NCI-H526 (cell line): ENCODE measurements at places on chromosomes 3 and 15.

- peak; percentile 72 for DNase-seq
Observed at GRCh38 chr3:110743202-110743601, 328.4 kb upstream of the NECTIN3 start.

GRCh38 chr3:175716446-175716845 lies 857.3 kb downstream of the NAALADL2 start:
- no peak for DNase-seq

- DNase-seq: no peak
Observed at GRCh38 chr15:74027688-74028087, 33.2 kb downstream of the PML start.

- no peak for DNase-seq
Observed at GRCh38 chr15:41408234-41408641, 5.9 kb upstream of the NDUFAF1 start.

DNA sequence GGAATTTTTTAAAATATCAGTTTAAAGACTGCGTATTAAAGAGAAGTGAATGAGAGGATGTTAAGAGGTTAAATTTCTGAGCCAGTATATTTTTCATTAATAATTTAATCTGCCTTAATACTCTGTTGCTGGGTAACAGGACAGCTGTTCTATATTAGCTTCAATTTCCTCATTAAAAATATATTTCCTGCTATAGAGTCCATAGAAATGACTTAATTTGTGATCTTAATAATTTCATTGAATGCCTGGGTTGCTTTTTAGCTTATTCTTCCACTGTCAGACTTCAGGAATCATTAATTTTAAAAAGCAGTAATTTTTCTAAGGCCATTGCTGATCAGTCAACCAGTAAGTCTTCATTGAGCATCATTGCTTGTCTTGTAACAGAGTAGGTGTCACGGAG lies 129.0 kb downstream of the THSD4 start:
- no peak for DNase-seq

GRCh38 chr3:14280326-14280725 lies 101.7 kb downstream of the LSM3 start:
- DNase-seq: no peak

DNA sequence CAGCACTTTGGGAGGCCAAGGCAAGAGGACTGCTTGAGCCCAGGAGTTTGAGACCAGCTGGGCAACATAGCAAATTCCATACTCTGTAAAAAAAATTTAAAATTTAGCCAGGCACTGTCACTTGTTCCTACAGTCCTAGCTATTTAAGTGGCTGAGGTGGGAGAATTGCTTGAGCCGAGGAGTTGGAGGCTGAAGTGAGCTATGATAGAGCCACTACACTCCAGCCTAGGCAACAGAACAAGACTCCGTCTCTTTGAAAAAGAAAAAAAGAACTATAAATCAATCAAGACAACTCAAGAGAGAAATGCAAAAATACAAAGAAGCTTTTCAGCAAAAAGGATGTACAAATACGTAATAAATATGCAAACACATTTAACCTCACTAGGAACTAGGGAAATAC lies 78.8 kb downstream of the TJP1 start:
- DNase-seq: no peak

- no peak for DNase-seq
Observed at GRCh38 chr3:187662848-187663409, 7.3 kb downstream of the SST start.

GRCh38 chr3:62882676-62883200 lies 7.5 kb upstream of the CADPS start:
- DNase-seq: no peak

GRCh38 chr3:110815008-110815583 lies 256.5 kb upstream of the NECTIN3 start:
- no peak for DNase-seq

- DNase-seq: no peak
Observed at GRCh38 chr15:19944261-19944888, 597.2 kb downstream of the GOLGA6L6 start.

DNA sequence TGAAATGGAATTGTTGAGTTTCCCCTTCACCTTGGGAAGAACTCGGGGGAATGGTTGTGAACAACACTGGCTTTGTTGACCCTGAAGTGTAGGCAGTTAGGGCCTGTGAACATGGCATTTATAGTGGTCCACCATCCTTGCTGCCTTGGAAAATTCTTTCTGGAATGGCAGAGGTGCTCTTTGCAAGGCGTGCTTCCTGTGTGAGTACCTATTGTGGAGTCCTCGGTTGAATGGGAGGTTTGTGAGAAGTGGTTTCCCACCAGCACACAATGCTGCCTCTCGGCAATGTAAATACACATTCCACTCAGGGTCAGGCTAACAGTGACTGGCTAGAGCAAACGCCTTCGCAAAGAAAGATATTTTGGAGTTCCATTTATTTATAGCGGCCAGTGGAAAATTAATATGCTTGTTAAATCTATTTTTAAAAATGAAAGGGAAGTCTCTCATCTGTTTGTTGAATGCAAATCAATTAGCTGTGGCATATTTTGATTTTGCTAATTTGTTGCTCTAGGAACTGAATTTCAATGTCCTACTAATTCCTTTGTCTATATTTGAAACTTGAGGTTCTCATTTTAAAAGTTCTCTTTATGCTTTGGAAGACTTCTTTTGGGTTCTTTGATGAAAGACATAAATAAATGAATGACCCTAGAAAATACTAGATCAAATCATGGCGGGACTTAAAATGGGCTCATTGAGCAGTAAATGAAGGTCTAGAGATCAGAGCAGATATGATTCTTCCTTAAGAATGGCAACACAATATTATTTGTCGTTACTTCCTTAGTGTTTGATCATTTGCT lies 59.5 kb downstream of the FNDC3B start:
- DNase-seq: peak; percentile 16

DNA sequence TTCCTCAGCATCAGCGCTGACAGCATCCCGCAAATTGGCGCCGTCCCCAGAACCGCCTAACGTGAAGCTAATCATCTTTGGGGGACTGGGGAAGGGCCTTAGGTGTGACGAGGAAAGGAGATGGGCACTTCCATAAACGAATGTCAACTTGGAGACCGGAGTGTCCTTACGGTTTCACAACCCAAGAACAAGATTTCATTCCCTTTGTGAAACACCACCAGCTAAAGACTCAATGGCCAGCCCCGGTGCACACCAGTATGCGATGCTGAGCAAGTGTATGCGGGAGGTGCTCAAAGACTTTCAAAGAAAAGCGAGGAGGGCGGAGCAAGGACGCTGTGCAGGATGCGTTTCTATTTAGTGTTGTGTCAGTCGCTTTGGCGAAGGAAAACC lies 759 bp upstream of the TTBK2 start:
- DNase-seq: peak; percentile 50

DNA sequence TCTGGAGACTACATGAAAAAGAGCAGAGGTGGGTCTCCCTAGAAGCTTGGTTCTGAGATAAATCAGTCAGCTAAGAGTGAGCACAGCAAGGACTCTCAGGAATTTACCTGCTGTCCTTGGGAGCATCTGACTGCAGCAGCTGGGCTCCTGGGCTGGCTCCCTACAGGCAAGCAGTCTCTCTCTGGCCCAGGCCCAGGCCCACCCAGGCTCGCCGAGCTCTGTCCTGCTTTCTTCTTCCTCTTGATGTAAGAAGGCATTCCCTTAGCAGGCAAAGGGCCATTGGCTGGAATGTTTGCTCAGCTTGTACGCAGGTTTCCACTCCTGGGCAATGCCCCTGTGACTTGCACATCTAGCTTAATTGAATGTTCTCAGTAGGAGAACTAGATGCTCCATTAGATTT lies 4.3 kb upstream of the RBP2 start:
- no peak for DNase-seq

DNA sequence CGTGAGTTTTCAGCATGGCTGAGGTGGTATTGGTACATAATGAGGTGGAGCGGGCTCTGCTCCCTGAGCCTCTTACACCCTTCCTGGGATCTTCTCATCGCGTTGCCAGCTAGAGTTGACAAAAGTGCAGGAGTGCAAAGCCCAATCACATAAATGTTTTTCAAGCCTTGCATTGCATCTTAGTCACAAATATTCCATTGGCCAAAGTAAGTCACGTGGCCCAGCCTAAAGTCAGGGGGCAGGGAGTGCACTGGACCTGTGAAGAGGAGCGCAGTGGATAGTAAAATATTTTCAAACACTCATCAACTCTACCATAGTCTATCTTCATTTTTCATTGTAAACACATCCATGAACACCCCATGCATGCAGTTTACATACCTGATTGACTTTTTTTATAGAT lies 329.8 kb upstream of the NR2E3 start:
- DNase-seq: no peak

- peak; percentile 64 for DNase-seq
Observed at GRCh38 chr3:9808345-9809037, 1.6 kb upstream of the TTLL3 start.

DNA sequence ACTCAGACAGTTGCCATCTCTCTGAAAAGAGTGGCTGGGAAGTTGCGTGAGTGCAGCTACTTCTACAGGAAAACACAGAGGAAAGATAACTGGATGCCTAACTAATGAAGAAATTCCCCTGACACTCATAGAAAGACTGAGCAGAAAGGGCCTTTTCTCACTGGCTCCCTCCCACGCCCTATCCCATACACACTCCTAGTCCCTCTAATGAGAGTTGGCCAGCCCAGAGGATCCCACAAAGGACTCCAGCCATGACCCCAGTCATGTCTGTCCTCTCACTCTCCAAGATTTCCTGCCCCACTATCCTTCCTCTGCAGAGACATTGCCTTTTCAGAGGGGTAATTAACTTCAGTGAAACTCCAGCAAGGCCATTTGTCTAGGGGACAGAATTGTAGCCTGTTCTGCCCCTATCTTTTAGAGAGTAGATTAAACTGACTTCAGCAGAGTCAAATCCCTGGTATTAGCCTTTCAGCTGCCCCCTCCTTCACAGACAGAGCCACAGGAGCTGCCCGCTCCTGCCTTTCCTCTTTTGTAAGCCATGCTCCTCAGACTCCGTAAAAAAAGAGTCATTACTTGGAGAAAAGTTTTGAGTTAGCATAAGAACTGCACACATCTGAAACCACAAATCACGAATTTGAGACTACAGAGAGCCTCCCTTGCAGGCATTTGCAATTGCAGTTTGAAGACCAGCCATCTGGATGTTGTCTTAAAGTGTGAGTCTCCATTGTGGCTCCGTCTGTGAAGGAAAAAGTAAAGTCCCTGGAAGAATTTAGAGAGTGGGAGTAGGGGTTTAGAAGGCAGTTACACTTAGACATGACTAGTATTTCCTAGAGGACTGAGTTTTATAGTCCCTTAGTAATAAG lies 129.1 kb upstream of the SEMA6D start:
- no peak for DNase-seq

GRCh38 chr3:150348500-150348899 lies 59.6 kb upstream of the TSC22D2 start:
- DNase-seq: no peak

DNA sequence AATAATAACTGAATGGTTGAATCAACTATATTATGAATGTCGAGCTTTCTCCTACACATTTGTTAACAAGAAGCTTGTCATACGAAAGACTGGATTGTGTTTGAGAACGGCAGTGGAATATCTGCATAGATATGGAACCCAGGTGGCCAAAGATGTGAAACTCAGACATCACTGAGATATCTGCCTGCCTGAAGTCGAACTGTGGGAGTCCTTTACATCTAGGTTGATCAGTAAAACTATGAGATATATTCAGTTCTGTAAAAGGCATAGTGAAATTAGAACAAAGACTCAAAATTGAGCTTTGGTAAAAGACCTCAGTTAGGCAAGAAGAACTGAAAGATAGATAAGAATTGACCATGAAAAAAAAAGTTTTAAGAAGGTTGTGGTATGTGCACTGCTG lies 41.5 kb upstream of the TOP2B start:
- no peak for DNase-seq

- DNase-seq: peak; percentile 42
Observed at GRCh38 chr15:68666120-68666811, 87.5 kb downstream of the CORO2B start.

- DNase-seq: no peak
Observed at GRCh38 chr3:143329567-143330211, 210.1 kb downstream of the CHST2 start.

DNA sequence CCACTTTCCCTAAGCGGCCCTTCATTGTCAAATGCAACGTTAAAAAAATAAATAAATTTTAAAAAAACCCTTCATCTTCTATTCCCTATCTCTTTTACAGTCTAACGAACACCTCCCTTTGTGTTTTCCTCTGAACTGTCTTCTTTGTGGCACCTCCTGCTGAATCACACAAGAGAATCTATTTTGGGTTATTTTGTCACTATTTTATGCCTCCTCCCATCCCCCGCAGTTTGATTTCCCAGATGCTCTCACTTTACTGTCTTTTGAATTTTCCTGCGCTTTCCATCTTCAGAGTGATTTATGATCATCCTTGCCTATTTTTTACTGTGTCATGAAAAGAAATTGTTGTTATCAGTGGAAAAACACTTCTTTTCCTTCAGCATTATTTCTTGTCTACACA lies 32.5 kb downstream of the RYR3 start:
- DNase-seq: no peak

- no peak for DNase-seq
Observed at GRCh38 chr3:64178419-64178818, 46.8 kb downstream of the PRICKLE2 start.

DNA sequence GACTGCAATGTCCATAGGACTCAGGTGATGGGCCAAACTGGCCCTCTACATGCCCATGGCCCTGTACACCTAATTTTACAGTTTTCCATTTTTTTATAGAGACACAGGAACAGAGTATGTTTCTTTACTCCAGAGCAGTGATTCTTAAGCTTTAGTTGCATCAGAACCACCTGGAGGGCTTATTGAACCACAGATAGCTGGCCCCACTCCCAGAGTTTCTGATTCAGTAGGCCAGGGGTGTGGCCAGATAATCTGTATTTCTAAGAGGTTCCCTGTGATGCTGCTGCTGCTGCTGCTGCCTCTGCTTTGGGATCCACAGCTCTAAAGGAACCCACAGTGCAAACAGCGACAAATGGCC lies 5.1 kb downstream of the RBP1 start:
- no peak for DNase-seq

- peak; percentile 83 for DNase-seq
Observed at GRCh38 chr15:100873029-100873677, 6.5 kb upstream of the ALDH1A3 start.

- DNase-seq: no peak
Observed at GRCh38 chr3:38545550-38545949, 49.4 kb downstream of the EXOG start.

DNA sequence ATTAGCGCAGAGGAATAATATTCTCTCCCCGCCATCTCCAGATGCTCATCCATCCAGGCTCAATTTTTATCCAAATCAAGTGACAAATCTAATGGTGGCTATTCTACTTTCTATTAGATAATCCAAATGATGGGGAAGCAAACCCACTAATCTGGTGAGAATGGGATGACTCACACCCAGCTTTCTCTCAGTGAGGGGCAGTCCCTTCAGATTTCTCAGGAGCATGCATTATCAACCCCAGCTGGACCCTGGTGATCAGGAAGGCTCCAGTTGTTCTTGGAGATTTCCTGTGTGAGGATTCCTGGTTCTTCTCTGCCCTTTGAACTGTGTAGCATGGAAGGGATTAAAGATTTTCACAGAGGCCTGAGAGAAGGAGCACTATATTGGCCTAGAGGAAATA lies 358.0 kb downstream of the WDR72 start:
- DNase-seq: no peak
